ENCODE measurements at places on chromosomes 5 and 9. TPM values are rescaled to one million over a fixed set of nuclear protein-coding genes. Genes with fewer than 3 reads are reported as not detected.

GRCh38 chr5:137051161-137051560 lies 448.0 kb downstream of the SPOCK1 start:
- DNase-seq: no peak

DNA sequence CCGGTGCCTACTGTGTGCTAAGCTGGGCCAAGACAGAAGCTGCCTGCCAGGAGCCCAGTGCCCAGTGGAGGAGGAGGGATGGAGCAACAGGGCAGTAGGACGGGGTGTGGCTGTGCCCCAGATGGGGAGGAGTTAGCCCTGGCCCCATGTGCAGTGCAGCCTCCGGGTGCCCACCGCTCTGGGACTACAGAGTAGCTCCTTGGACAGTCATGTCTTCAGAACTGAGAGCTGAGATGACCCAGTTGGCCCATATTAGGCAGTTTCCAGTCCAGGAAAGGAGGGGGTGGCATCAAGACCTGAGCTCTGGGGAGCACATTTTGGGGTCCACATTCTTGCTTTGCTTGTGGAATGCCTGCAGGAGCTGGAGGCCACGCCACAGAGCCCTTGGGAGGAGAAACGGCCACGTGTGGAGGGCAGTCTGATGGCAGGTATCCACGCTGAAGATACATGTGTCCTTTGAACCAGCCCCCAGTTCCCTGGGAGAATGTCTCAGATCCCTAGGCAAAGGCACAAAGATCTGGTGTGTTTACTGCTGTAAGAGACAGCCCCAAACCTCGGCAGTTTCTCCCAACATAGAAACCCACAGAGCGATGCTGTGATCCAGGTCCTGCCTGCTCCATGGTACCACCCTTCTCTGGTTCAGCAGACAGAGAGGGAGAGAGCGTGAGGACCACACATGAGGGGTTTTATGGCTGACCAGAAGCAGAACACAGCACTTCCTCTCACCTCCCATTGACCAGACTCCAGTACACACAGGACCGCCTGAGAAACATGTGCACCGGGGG lies 46.8 kb upstream of the FCN1 start:
- DNase-seq: peak; percentile 22

DNA sequence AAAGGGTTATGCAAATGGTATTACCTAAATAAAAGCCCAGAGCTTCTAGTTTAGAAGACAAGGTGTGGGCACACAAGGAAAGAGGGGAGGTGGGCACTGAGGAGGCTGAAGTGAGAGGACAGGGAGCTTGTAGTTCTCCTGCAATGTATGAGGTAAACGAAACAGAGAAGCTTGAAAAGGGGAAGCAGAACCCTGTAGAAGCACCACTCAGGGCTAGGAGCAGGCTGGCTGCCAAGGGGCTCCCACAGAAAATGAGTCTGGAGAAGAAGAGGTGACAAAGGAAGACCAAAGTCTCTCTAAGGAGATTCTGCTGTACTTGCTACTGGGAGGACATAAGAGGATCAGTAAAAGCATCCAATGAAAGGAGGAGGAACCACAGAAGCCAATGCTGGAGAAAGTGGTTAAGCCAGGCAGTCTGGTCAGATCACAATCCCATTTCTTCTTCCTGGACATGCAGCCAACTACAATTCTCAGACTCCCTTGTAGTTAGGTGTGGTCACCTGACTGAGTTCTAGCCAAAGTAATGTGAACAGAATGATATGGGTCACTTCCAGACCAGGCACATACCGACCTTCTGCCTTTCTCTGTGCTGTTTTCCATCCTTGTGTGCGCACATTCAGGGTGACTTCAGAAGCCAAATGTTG lies 174.5 kb upstream of the MAP3K1 start:
- DNase-seq: peak; percentile 25

GRCh38 chr5:75710637-75711036 lies 6.6 kb downstream of the POC5 start:
- no peak for DNase-seq

DNA sequence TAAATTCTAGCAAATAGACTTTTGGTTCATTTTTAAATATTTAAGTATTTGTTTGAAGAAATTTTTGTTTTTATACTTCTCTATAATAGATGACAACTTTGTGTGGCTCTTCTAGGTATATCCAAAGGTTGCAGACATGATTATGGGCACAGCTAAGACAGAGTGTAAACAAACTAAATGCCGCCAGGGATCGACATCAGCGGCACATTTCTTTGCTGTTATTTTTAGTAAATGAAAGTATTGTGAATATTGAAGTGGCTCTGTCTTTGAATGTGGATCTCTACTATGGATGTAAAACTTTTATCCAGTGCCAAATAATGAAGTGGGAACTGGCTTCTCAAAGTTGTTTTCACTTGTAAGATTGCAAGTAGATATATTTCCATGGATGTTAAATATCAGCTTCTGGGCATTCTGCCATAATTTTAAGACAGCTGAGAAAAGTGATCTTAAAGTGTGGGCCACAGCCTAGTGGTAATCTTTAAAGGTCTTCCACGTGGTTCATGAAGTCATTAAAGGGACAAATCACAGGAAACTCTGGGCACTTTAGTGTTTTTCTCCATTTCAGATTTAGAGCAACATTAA lies 589.9 kb downstream of the ZNF608 start:
- DNase-seq: no peak

The TRAF1 gene
- total RNA-seq: 0.73 TPM

The CDK5RAP2 gene
- total RNA-seq: 95.1 TPM

The PRSS3 gene
- not detected for total RNA-seq
